ENCODE measurements at places on chromosomes 1 and 21. TPM values are rescaled to one million over a fixed set of nuclear protein-coding genes. Genes with fewer than 3 reads are reported as not detected.

DNA sequence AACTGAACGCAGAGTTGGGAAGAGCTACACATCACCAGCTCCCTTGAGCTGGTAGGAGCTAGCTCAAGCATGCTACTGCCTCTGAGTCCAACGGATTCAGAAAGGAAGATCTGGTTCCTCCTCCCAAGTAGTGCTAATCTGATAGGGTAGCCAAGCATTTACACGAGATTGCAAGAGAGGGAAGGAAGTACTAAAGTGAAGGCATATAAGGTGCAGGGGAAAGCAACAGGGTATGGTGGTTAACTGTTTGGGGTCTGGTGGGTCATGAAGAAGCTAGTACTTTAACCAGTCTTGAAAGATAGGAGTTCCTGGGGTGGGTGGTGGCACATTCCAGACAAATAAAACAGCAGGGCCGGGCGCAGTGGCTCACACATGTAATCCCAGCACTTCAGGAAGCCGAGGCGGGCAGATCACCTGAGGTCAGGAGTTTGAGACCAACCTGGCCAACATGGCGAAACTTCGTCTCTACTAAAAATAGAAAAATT is 20.2 kb upstream of the ZNF436 start:
- no peak for DNase-seq

ACTN2 gene
- 0.07 TPM for polyA plus RNA-seq

DNA sequence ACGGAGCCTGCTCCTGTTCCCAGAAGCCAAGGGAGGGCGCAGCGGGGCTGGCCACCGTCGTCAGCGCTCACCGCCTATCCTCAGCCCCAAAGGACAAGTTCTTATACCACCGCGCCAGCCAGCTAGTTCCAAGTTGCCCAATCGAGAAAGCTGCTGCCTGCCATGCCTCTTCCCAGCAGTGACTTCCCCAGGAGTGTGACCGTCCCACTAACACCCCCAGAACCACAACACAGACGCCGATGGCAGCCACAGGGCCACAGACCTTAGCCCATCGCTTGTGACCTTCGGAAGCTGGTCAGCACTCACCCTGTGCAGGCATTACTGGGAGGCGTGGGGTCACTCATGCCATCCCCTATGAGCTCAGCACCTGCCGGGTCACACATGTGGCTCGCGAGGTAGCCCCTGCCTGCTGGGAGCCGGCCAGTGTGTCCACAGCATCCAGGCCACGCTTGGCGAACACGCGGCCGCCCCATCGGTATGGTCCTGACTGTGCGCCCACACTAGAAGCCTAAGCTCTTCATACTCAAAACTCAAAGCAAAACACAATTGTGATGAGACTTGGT is 20.1 kb downstream of the NADK start:
- no peak for DNase-seq

GRCh38 chr1:151790940-151791651 is 796 bp upstream of the TDRKH start:
- DNase-seq = peak; percentile 6

DNA sequence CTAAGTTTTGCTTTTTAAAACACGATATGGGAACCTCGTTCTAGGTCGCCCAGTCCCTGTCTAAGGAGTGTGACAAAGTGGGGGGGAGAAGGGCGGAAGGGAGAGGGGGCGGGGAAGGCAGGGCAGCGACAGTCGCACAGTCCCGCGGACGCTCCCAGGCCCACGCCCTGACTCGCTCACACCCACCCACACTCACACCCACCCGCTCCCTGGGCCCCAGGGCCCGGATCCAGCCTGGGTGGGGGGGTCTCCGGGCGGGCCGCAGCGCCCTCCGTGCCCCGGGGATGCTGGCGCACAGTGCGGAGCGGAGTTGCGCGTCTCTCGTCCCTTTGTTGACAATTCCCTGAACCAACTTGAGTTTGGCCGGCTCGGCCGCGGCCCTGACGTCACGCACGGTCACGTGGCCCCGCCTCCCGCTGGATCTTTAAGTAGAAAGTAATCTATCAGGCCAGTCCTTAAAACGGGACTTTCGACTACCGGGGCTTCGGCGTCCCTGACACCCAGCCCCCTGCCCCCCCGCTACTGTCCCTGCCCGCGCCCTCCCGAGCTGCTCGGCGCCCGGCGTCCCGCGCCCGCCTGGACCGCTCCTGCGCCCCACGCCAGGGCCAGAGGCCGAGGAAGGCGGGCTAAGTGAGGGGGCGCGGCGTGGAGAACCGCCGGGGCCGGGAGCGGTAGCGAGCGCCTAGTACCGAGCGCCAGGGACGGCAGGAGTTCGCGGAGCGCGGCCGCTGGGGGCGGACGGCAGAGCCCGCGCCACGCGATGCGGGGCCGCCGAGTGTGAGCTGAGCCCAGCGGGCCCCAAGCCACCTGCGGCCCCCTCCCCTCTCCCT is at the start of gene FOXD3:
TSS of gene FOXD3 (plus strand) at position 454 of the 830 bp plus-strand sequence. CDS start 492 bp downstream, outside the sequence.
- DNase-seq = peak; percentile 54

All from fibroblast of lung (primary cell).